Mesangial cell (primary cell): ENCODE measurements at places on chromosomes 3 and 15. TPM values are rescaled to one million over a fixed set of nuclear protein-coding genes. Genes with fewer than 3 reads are reported as not detected.

The MOBP gene
- not detected in 2 replicates for total RNA-seq

The PRSS50 gene
- 0.16 and 0.63 TPM in 2 replicates for total RNA-seq

The GHRL gene
- not detected in 2 replicates for total RNA-seq

The LEKR1 gene
- total RNA-seq, result 0.38 and 0.65 TPM in 2 replicates

The A4GNT gene
- not detected in 2 replicates for total RNA-seq

The MGA gene
- total RNA-seq, result 11.6 and 15.8 TPM in 2 replicates

The PTX3 gene
- total RNA-seq, result 22.1 and 44.3 TPM in 2 replicates

The WWTR1 gene
- 145 and 147 TPM in 2 replicates for total RNA-seq

The CKMT1B gene
- 0.89 TPM in 1 of 2 replicates, not detected in the other for total RNA-seq

The SCN11A gene
- 0.13 TPM in 1 of 2 replicates, not detected in the other for total RNA-seq

The ACOX2 gene
- 2.0 and 2.2 TPM in 2 replicates for total RNA-seq

The ALDH1L1 gene
- 0.25 and 0.49 TPM in 2 replicates for total RNA-seq

The MCTP2 gene
- 4.4 and 6.3 TPM in 2 replicates for total RNA-seq

The LTF gene
- total RNA-seq, result not detected in 2 replicates

The DUT gene
- 40.8 and 73.2 TPM in 2 replicates for total RNA-seq

The SPSB4 gene
- total RNA-seq, result 0.13 and 0.49 TPM in 2 replicates

The CHST13 gene
- 0.16 and 0.63 TPM in 2 replicates for total RNA-seq

The LYZL4 gene
- total RNA-seq, result not detected in 2 replicates

The ERICH6 gene
- total RNA-seq, result not detected in 2 replicates

The ANKDD1A gene
- 0.65 and 0.76 TPM in 2 replicates for total RNA-seq

The EIF4E3 gene
- total RNA-seq, result 2.0 and 4.2 TPM in 2 replicates

The MUC20 gene
- 0.38 TPM in 1 of 2 replicates, not detected in the other for total RNA-seq

The MELTF gene
- total RNA-seq, result 15.3 and 19.4 TPM in 2 replicates

The DPPA2 gene
- total RNA-seq, result not detected in 2 replicates

The CCR5 gene
- not detected in 2 replicates for total RNA-seq

The P3H2 gene
- total RNA-seq, result 67.0 and 101 TPM in 2 replicates

The NEO1 gene
- total RNA-seq, result 12.9 and 34.9 TPM in 2 replicates

The NSUN3 gene
- total RNA-seq, result 8.2 and 10.1 TPM in 2 replicates

The CCR8 gene
- total RNA-seq, result not detected in 2 replicates

The SLITRK3 gene
- not detected in 2 replicates for total RNA-seq

The CADM2 gene
- not detected in 2 replicates for total RNA-seq

The MESP1 gene
- total RNA-seq, result 1.8 and 4.3 TPM in 2 replicates

The DUOX1 gene
- total RNA-seq, result 0.51 TPM in 1 of 2 replicates, not detected in the other

The SOX2 gene
- not detected in 2 replicates for total RNA-seq
